Activated CD4-positive, alpha-beta T cell treated with anti-CD3 and anti-CD28 coated beads, Interleukin-2, amount 50 U/mL, for 48 hours (primary cell): ENCODE measurements at places on chromosomes 12 and 14.

- DNase-seq: peak; percentile 68
Observed at GRCh38 chr12:98743362-98743953, 98.4 kb downstream of the APAF1 start.

- DNase-seq: no peak
Observed at GRCh38 chr14:73403181-73403752, 55.1 kb downstream of the NUMB start.

- no peak for DNase-seq
Observed at GRCh38 chr12:29691161-29691854, 92.4 kb downstream of the TMTC1 start.

DNA sequence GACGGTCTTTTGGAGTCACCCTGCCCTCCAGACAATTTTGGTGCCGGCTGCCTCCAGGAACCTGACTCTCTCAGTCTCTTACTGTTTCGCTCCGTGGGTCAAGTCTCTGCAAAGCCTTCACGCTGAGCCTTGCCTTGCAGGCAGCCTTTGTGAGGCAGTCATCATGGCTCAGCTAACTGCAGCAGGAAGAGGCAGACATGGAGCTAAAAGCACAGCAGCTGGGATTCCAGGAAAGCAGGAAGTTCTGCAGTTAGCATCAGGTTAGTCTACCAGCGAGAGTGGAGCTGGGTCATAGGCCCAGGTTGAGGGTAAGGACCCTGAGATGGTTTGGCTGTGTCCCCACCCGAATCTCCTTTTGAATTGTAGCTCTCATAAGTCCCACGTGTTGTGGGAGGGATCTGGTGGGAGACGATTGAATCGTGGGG lies 305.4 kb downstream of the PCNX1 start:
- DNase-seq: no peak

DNA sequence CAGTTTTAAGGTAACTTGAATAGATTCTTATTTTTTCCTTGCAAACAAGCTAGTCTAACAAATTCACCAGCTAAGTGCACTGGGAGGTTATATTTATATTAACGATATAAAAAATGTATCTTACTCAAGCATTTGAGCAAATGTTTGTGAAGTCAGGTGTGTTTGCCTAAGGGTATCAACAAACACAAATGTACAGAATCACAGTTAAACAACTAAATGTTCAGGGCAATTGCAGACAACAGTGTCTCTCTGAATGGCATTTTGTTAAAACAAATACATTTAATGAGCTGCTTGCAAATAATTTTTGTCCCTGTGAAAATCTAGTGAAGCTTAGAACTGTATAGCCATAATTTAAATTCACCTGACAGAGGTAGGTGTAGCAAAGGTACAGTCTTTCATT lies 28.2 kb upstream of the FLRT2 start:
- no peak for DNase-seq

DNA sequence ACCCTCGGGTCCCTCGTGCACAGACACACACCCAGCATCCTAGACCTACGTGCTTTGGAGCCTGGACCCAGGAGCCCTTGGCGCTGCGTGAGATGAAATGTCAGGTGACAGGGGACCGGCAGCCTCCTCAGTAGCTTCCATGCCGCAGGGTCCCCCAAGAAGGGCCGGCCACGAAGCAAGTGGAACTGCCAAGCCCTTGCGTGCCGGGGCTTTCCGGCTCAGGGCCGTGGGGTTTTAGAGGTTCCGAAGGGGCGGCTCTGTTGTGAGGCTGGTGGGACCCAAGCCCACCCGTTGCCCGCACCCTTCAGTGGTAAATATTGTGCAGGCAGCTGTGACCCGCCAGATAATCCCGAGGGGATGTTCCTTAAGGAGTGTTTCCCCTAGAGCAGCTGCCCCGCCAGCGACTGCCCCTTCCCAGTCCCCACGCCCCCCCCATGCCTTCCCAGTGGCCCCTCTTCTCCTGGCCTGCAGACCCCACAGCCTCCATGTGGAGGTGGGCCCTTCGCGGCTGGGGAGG lies 133.7 kb downstream of the ADGRD1 start:
- DNase-seq: no peak

DNA sequence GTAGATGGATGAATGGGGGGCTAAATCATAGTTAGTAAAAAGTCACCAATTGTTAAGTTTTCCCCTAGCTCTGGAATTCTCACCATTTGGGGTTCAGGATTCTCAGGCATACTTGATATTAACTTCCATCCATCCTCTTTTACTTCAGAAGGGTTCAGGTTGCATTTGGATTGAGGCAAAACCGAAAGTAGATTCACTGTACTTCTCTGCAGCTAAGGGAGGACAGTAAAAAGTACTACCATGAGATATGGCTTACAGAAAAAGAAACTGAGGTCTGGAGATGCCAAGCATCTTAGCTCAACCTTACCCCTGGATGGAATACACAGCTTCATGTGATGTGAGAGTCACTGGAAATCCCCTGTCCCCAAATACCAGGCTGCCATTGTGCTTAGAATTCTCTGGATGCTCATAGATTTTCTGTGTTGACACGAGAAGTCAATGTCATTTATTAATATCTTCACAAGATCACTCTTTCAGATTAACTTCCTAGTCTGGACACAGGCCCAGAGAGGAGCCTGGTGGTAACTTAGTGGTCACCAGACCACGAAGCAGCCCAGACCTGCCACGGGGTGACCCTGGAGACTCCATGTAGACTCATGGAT lies 87.1 kb downstream of the SSPN start:
- no peak for DNase-seq

- no peak for DNase-seq
Observed at GRCh38 chr14:97866195-97866594, 1069.0 kb downstream of the VRK1 start.

GRCh38 chr12:52495389-52495788 lies 2.3 kb upstream of the KRT6A start:
- DNase-seq: no peak

GRCh38 chr12:29398495-29398894 lies 17.5 kb upstream of the ERGIC2 start:
- no peak for DNase-seq

GRCh38 chr12:3231399-3231876 lies 154.3 kb downstream of the TSPAN9 start:
- no peak for DNase-seq

DNA sequence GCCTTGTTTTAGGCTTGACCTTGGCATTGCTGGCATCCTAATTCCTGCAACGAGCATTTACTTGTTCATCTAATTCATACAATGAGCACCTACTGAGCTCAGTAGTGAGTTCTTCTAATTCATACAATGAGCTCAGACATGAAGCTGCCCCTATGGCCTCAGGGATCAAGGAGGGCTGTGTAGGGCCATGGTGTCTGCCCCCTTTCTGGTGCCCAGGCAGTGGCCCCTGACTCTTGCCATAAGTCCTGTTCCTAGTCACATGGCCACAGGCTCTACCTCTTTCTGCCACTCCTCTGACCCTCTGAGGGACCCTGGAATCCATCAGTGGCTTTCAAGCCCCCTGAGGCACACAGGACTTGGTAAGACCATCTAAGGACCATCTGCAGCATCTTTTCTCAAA lies 148.8 kb downstream of the ZFP36L1 start:
- DNase-seq: no peak
